Smooth muscle cell of bladder (primary cell): ENCODE measurements at places on chromosomes 7 and 10. TPM values are rescaled to one million over a fixed set of nuclear protein-coding genes. Genes with fewer than 3 reads are reported as not detected.

MYL10 gene
- total RNA-seq, result not detected in 2 replicates

APBB1IP gene
- total RNA-seq, result 0.85 and 2.2 TPM in 2 replicates

ERVW-1 gene
- 0.09 TPM in 1 of 2 replicates, not detected in the other for total RNA-seq

GRID2IP gene
- not detected in 2 replicates for total RNA-seq

NUTM2E gene
- total RNA-seq, result under 0.01 TPM in 1 of 2 replicates, not detected in the other

POMZP3 gene
- total RNA-seq, result 4.7 and 4.9 TPM in 2 replicates

MYOZ1 gene
- total RNA-seq, result 0.09 and 0.14 TPM in 2 replicates

SPDYE11 gene
- not detected in 2 replicates for total RNA-seq

TMEM130 gene
- total RNA-seq, result 0.09 and 0.14 TPM in 2 replicates

CLCN1 gene
- 0.09 and 0.14 TPM in 2 replicates for total RNA-seq

CLDN12 gene
- 29.6 and 39.3 TPM in 2 replicates for total RNA-seq

PALD1 gene
- total RNA-seq, result under 0.01 and 0.37 TPM in 2 replicates

GJD4 gene
- total RNA-seq, result not detected in 2 replicates

VWC2 gene
- total RNA-seq, result not detected in 2 replicates

SLC29A4 gene
- total RNA-seq, result 3.8 and 5.7 TPM in 2 replicates

SRGN gene
- total RNA-seq, result 36.7 and 87.9 TPM in 2 replicates

CPN1 gene
- not detected in 2 replicates for total RNA-seq

SCIN gene
- 0.43 and 3.3 TPM in 2 replicates for total RNA-seq

LIPM gene
- total RNA-seq, result not detected in 2 replicates

INSYN2A gene
- 0.14 and 0.55 TPM in 2 replicates for total RNA-seq

VPS37D gene
- total RNA-seq, result 5.7 and 6.8 TPM in 2 replicates

CPA4 gene
- total RNA-seq, result 25.9 and 83.2 TPM in 2 replicates

PPP1R9A gene
- total RNA-seq, result 0.14 and 0.18 TPM in 2 replicates

DENND2A gene
- 15.6 and 37.5 TPM in 2 replicates for total RNA-seq

PIP gene
- not detected in 2 replicates for total RNA-seq

GIMAP6 gene
- total RNA-seq, result 0.14 and 0.18 TPM in 2 replicates

COL17A1 gene
- total RNA-seq, result 0.43 and 0.74 TPM in 2 replicates

MRLN gene
- not detected in 2 replicates for total RNA-seq

H2BK1 gene
- total RNA-seq, result not detected in 2 replicates

BAIAP2L1 gene
- total RNA-seq, result 1.3 and 1.4 TPM in 2 replicates

CELF2 gene
- total RNA-seq, result 4.0 and 6.5 TPM in 2 replicates

YWHAG gene
- 56.2 and 95.2 TPM in 2 replicates for total RNA-seq

SEMA4G gene
- total RNA-seq, result 0.43 and 0.92 TPM in 2 replicates

SFRP4 gene
- total RNA-seq, result 9.0 and 112 TPM in 2 replicates

CAV1 gene
- 150 and 234 TPM in 2 replicates for total RNA-seq

WEE2 gene
- not detected in 2 replicates for total RNA-seq

PNLIPRP2 gene
- not detected in 2 replicates for total RNA-seq

CRHR2 gene
- total RNA-seq, result not detected in 2 replicates

CALY gene
- total RNA-seq, result not detected in 2 replicates
